Stimulated activated CD8-positive, alpha-beta memory T cell treated with anti-CD3 and anti-CD28 coated beads, Interleukin-7, amount 100 ng/mL, for 4 hours (primary cell): ENCODE measurements at places on chromosomes 16 and 17.

GRCh38 chr17:64117981-64118979, 11.7 kb downstream of the ERN1 start:
- no peak for DNase-seq

DNA sequence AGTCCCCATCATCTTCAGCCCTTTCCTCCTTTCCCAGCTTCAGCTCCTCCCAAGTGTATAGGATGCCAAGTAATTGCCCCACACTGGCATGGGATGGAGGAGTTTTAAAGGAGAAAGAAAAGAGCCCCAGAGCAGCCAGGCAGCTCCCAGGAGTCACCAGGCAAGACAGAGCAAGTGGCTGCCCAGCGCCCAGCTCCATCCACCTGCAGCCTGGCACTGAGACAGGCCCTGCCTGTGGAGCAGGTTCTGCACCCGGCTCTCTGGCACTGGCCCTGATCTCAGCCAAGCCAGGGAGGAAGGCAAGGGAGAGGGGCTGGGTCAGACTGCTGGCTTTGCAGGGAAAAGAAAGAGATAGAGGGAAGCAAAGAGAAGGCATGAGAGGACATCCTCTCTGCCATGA, 21.7 kb downstream of the FOXN1 start:
- no peak for DNase-seq

DNA sequence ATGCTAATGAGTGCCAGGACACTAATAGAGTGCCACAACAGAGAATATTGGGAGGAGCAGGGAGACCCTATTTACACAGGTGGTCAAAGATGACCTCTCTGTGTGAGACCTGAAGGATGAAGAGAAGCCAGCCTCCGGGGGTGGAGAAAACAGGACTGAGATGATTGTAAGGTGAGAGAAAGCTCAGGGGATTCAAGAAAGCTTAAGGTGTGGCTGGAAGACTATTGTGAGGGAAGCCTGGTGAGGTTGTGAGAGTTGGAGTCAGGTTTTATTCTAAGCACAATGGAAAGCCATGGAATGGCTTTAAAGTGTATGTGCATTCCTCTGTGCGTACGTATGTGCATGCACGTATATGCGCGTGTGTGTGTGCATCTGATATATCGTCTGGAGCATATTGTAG, 10.4 kb upstream of the MARCHF10 start:
- no peak for DNase-seq

GRCh38 chr17:21283482-21284318, 811 bp upstream of the MAP2K3 start:
- no peak for DNase-seq

DNA sequence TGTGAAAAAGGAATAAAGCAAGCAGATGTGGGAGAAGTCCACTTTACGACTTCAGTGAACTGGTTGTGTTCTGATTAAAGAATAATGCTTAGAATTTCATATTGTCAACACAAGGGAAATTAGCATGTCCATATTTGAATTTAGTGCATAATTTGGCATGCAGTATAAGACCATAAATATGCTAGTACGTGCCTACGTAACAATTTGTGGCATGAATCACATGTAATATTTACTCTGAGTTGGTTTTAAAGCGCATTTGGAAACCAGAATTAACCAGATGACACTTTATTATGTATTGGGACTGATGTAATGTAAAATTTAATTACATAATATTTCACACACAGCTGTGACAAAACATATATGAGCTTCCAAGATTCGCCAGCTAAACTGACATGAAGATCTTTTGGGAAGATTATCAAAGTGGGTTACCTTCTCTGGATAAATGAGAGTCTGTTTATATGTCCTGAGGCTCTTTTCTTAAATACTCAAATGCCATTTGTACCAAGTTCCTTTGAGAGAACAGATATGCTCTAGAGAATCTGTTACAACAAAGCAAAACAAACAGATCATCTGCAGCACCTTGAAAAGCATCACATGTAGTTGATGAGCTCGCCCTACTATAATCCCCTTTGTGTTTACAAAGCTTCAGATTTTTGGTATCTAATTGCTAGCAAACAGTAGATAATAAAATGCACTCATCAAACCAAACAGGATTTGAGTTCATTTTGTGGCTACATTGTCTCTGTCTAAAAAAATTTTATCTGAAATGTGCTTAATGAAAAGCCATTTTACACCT, 1468.6 kb downstream of the CDH11 start:
- DNase-seq: no peak
